Thymus (tissue), 14 donors: ENCODE measurements at places on chromosomes 5 and 9.

- DNase-seq: no peak
Measured at GRCh38 chr5:28574606-28575005, 1536.2 kb upstream of the CDH9 start.

GRCh38 chr5:127581450-127581849 lies 64.0 kb downstream of the PRRC1 start:
- no peak for DNase-seq

DNA sequence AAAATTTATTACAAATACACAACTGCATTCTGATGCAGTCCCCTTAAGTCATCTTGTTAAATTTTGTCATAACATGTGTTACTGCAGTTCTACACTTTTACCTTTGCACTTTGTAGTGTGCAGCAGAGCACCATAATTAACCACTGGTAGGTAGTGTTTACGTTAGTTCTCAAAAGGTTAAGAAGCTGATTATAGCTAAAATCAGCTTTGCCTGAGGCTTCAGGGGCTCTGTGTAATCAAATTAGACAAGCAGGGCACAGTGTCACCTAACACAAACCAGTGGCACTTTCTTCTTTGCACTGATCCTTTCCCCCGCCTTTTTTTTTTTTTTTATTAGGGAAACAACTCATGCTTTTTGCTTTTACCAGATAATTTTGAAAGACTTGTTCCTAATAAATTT lies 26.1 kb downstream of the POU5F2 start:
- DNase-seq: no peak

GRCh38 chr5:58012102-58012501 lies 447.8 kb downstream of the PLK2 start:
- DNase-seq: no peak

- DNase-seq: no peak
Measured at GRCh38 chr5:38187532-38187931, 70.8 kb upstream of the EGFLAM start.

GRCh38 chr5:116730706-116731105 lies 156.1 kb upstream of the SEMA6A start:
- DNase-seq: no peak

DNA sequence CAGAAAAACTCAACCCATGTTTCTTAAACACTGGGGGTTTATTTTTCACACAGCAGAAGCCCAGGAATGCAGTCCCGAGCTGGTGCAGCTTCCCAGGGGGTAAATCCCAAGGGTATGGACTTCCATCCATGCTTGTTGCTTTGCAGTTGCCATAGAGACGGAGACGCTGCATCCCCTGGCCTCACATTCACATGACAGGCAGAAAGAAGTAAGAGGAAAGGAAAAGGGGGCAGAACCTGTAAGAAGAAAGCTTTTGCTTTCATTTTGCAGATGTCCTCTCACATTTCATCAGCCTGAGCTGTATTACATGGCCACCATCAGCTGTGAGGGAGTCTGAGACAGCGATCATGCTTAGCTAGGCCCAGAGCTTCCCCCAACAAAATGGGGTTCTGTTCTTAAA lies 321.0 kb downstream of the AGTPBP1 start:
- peak; percentile 20 for DNase-seq

- no peak for DNase-seq
Measured at GRCh38 chr5:136781464-136781863, 416.1 kb upstream of the TRPC7 start.

GRCh38 chr9:131759017-131759647 lies 19.3 kb upstream of the RAPGEF1 start:
- no peak for DNase-seq

DNA sequence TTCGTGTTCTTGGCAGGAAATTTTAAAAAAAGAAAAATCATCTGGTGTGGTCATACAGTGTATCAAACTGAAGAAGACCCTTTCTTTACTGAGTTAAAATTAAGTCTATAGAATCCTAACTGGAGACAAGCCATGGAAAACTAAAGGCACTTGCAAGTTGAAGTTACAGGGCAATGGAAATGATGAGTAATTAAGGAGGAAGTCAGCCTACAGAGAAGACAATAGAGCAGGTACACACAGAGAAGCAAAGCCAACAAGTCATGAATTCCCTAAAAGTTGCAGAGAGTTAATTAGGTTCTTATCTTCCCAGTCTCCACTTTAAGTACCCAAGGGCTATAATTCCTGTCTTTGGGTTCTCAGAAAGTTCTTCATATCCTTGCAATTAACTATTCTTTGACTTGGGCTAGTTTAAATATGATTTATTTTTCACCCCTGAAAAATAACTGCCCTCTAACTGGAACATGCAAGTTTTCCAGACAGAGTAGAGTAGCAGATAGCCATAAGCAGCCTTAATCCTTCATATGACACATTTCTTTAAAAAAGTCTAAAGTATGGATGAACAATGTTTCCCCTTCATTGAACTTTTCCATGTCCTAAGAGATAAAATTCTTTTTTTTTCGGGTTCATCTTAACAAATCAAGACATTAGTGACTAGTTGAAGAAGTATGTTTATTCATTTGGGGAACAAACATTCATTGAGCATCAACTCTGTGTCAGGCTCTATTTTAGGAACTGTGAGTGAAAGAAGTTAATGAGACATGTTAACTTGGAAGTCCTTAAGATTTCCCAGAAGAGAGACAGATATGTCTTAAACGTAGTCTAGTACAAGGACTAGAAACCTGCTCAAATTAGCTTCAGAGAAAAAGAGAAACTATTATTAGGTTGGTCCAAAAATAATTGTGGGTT lies 5.2 kb upstream of the ITGA2 start:
- DNase-seq: no peak

- no peak for DNase-seq
Measured at GRCh38 chr9:133887540-133888047, 104.5 kb downstream of the VAV2 start.

GRCh38 chr5:128201065-128201926 lies 117.7 kb downstream of the SLC12A2 start:
- DNase-seq: peak; percentile 86

GRCh38 chr5:72248410-72248981 lies 71.5 kb downstream of the MRPS27 start:
- no peak for DNase-seq

DNA sequence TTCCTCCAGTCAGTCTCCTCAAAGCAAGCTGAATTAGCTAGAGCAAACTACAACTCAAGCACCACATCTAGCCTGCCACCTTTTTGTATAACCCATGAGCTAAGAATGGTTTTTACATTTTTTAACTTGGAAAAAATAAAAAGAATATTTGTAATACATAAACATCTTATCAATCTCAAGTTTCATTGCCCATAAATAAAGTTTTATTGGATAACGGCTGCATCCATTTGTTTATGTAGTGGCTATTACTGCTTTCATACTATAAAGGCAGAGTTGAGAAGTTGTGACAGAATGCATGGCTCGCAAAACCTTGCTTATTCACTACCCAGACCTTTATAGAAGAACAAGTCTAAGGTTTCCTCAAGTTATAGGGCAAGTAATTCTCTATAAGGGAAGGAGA lies 95.7 kb downstream of the ELAVL2 start:
- no peak for DNase-seq

- no peak for DNase-seq
Measured at GRCh38 chr9:76136986-76137385, 246.5 kb downstream of the PCSK5 start.

DNA sequence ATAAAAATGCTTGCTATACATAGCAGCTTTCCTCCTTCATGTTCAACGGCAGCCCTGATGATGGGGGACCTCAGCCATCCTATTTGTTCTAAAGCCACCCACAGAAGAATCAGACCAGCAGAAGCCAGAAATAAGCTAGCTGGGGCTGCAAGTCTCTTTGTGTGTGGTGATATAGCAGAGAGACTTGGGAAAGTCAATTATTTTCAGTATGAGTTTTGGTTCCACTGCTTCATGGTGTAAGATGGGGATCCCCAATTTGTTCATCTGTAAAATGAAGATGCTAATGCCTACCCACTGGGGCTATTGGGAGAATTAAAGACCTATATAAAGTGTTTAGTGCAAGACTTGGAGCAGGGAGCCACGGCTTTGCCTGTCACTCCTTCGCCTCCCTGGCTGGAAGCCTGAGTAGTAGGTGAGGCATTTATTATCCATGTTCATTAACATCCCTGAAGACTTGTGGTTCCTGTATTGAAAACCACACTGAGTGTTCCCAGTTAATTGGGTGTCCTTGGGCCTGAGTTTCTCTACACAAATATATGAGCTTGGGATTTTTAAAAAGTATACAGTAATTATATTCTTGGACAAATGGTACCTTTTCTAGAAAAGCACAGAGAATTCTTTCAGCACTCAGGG lies 210.1 kb upstream of the SLC24A2 start:
- DNase-seq: no peak

GRCh38 chr9:136943291-136944211 lies 987 bp downstream of the FBXW5 start:
- DNase-seq: no peak

DNA sequence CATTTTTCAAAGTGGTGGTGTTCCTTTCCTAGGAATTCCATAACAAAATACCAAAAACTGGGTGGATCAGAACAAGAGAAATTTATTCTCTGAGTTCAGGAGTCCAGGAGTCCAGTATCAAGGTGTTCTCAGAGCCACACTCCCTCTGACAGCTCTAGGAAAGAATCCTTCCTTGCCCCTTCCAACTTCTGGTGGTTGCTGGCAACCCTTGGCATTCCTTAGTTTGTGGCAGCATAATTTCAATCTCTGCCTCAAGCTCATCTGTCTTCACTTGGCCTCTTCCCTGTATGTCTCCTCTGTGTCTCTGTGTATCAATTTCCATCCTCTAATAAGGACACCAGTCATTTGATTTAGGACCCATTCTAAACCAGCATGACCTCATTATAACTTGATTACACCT lies 243.7 kb downstream of the MPDZ start:
- DNase-seq: no peak

DNA sequence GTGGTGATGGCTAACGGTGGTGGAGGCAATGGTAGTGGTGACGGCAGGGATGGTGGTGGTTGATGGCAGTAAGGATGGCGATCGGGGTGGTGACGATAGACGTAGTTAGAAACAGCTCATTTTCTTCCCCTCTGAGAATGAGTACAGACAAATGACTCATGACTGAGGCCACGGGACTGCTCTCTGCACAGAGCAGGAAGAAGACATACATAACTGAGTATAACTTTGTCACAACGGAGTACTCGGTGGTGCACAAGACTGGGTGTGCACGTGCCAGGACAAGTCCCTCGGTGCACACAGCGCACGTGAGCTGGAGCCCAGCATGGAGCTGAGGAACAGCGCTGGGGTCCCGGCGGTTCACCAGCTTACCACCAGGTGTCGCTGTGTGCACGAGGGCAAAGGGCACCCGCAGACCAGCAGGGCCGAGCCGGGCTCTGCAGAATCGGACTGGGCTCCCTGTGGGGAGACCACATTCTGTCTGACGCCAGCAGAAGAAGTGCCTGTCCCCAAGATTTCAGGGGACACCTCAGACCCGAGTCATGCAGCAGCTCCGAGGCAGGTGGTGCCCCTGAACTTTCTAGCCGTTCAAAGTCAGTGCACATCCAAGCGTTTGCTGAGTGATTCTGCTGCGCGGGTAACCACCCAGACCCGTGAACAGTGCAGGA lies 188.6 kb downstream of the FSTL4 start:
- peak; percentile 53 for DNase-seq

DNA sequence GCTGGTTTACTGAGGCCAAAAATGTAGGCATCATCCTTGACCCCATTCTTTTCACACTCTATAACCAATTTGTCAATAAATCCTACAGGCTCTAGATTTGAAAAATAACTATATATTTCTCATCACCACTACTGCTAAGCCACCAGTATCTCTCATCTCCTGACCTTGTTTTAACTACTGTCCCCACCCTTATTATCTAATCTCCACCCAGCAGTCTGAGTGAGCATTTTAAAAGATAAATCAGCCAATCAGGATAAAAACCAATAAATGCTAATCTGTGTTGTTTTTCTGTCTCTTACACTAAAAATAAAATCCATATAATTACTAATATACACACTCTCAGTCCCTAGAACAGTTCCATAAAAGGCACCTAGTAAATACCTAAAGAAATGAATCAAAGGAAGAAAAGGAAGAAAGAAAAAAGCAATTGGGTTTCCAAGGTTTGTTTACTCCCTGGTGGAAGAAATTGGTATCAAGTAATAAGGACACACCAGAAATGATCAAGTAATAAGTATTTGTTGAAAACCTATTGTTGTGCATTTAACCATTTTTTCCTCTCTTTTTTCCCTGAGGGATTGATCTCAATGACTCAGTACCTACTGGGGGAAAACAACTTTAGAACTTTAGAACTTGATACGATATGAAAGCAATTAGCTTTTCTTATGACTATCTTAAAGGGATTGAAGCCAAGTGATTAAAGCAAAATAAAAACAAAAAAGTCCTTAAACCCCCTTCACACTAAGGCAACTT lies 19.3 kb downstream of the MRPS27 start:
- no peak for DNase-seq

- no peak for DNase-seq
Measured at GRCh38 chr5:151030379-151030778, 10.0 kb downstream of the GPX3 start.

GRCh38 chr5:138874771-138875551 lies at the start of gene LRRTM2:
Gene LRRTM2, minus strand, starts transcription at chr5:138875335. Its CDS starts 424 bp downstream, at chr5:138874911.
- DNase-seq: no peak

DNA sequence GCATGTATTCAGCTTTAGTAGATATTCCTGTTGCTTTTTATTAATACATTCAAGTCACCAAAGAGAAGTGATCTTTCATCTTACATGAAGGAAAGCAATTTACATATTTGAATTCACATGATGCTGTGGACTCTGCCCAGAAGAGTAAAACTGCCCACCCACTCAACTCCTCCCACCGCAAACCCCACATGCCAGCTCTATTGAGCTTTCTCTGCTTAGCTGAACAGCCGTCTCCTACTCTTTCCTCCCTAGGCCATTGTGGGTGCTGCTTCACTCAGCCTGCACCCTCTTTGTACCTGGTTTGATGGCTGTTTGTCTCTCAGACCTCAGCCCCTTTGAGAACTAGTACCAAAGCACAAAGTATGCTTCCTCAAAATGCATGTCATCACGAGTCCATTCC lies 48.4 kb upstream of the MAP3K1 start:
- no peak for DNase-seq

DNA sequence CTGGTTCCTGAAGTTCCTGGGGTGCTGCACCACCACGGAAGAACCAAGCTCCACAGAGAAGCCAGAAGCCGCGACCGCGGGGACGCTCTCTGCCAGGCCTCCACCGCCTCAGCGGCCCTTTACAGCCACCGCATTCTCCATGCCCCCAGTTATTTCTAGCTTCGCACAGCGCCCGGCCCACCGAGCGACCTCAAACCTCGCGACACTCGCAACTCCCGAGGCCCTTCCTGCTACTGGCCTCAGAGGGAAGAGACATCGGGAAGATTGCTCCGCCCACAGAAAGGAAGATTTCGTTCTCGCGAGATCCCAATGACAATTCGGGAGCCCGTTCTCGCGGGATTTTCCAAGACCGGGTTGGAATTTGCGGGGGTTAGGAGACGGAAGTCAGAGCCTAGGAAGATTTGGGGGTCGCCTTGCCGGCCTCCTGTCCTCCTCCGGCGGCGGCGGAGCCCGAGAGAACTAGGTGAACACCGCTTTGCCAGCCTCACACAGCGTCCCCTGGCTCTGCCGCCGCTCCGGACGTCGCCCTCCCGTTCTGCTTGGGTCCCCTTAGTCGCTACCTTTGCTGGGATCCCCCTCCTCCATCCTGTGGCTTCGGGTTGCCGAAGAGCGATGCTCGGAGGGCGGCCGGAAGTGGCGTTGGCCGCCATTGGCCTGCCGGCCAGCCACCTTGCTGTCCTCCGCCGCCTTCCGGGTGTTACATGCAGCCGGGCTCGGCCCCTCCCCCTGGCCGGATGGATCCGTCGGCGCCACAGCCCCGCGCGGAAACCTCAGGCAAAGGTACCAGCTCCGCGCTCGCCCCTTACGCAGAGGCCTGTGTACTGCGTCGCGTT lies at the start of gene ERCC6L2:
TSS of gene ERCC6L2 (plus strand) at position 387 of the 833 bp plus-strand sequence. CDS start at position 735, 348 bp downstream.
- DNase-seq: peak; percentile 94
